ENCODE measurements at places on chromosomes 4 and X. TPM values are rescaled to one million over a fixed set of nuclear protein-coding genes. Genes with fewer than 3 reads are reported as not detected.

GRCh38 chrX:13253223-13253622, 66.6 kb downstream of the ATXN3L start:
- peaks cover 66% of the 10 kb centered on the region for H3K4me1 ChIP-seq
- no peaks in the 10 kb centered on the region for H3K27me3 ChIP-seq
- no peaks in the 10 kb centered on the region for H3K36me3 ChIP-seq
- peak overlapping the region; percentile 35 for H3K4me3 ChIP-seq

DNA sequence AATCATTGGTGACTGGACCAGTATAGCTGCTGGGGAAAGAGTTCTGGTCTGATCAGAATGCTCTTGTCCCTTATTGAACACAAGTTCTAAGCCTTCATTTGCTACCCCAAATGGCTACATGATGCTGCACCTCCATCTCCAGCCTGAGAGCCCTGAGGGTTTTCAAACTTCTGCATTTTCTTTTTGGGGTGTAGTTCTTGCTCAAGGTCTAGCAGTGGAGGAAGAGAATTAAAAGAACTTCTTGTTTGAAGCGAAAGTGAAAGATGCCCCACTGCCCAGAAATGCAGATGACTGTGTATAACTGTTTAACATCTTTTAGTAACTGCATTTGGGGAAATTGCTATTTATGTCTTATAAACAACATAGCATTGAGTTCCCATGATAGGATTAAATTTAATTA, 38.5 kb downstream of the LAMTOR3 start:
- peak overlapping the region; percentile 33 for H3K4me3 ChIP-seq
- peak overlapping the region; percentile 90 for H3K27ac ChIP-seq
- no peaks in the 10 kb centered on the region for H3K27me3 ChIP-seq
- peaks cover 79% of the 10 kb centered on the region for H3K36me3 ChIP-seq
- DNase-seq: no peak

DNA sequence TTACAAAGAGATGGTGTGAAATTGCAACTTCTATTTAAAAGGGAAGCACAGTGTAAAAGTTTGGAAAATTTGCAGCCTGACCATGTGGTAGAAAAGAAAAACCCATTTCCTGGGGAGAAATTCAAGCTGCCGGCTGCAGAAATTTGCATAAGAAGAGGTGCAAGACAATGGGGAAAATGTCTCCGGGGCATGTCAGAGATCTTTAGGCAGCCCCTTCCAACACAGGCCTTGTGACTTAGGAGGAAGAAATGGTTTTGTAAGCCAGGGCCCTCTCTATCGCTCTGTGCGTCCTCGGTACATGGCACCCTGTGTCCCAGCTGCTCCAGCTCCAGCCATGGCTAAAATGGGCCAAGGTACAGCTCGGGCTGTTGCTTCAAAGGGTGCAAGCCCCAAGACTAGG, 40.4 kb downstream of the CCDC158 start:
- H3K36me3 ChIP-seq: no peaks in the 10 kb centered on the region
- peaks cover 22% of the 10 kb centered on the region for H3K27me3 ChIP-seq
- H3K27ac ChIP-seq: no peak overlapping the region
- no peak overlapping the region for H3K4me3 ChIP-seq
- no peak for DNase-seq

GRCh38 chr4:126748736-126749135, 884.0 kb upstream of the INTU start:
- H3K27me3 ChIP-seq: no peaks in the 10 kb centered on the region
- no peak for DNase-seq
- no peaks in the 10 kb centered on the region for H3K4me1 ChIP-seq
- H3K4me3 ChIP-seq: no peak overlapping the region
- H3K27ac ChIP-seq: no peak overlapping the region

Gene TXK
- 0.98 TPM for total RNA-seq

Gene IL9R
- total RNA-seq: 3.6 TPM

- H3K4me3 ChIP-seq: no peak overlapping the region
- H3K27me3 ChIP-seq: no peaks in the 10 kb centered on the region
- H3K36me3 ChIP-seq: no peaks in the 10 kb centered on the region
- no peak for DNase-seq
- H3K4me1 ChIP-seq: no peaks in the 10 kb centered on the region
These were observed 142.7 kb downstream of the CPEB2 start for GRCh38 chr4:15144967-15145295.

Gene DAPP1
- total RNA-seq: 144 TPM

GRCh38 chr4:168569931-168570276, 73.1 kb downstream of the PALLD start:
- no peaks in the 10 kb centered on the region for H3K27me3 ChIP-seq
- no peaks in the 10 kb centered on the region for H3K4me1 ChIP-seq
- no peak for DNase-seq
- no peak overlapping the region for H3K27ac ChIP-seq
- H3K4me3 ChIP-seq: no peak overlapping the region

Gene BEX5
- 0.61 TPM for total RNA-seq

DNA sequence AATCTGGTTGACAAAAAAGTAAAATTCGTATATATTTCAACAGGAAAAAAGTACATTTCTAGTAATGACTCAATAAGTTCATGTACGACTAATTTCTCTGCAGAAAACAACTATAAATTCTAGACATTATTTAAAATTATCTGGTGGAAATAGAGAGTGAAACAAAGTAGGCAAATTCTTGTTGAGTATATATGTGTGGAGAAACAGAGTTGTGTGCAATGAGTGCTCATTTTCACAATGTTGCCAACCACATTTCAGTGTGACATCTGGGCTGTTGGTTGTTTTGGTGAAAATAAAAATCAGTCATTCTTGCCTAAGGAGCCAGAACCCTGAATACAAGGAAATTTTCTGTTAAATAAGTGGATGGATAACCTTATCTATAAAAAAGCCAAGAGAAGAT, 372.0 kb upstream of the NDST4 start:
- no peaks in the 10 kb centered on the region for H3K27me3 ChIP-seq
- H3K36me3 ChIP-seq: no peaks in the 10 kb centered on the region

DNA sequence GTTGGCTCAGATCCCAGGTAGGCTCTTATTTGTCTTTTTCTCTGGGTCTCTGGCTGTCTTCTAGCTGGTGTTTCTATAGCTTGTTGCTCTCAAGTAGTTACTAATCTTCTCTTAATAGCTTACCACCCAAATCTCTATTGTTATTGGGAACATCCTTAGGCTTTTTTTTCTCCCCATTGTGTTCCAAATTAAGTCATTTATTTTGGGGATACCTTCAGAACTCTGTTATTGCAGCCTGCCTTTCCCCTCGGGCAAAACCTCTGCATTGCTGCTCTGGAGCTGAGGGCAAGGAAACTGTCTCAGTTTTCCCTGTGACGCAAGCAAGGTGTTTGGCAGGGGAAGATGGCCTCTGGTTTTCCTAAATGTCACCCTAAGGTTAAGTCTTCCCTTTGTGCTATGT, 338.1 kb upstream of the ZCCHC13 start:
- peaks cover 6% of the 10 kb centered on the region for H3K4me1 ChIP-seq
- H3K27ac ChIP-seq: no peak overlapping the region
- H3K4me3 ChIP-seq: no peak overlapping the region
- no peaks in the 10 kb centered on the region for H3K27me3 ChIP-seq

Data from activated B cell treated with CpG ODN at 0.5 μM for 24 hours (primary cell).